Right kidney (tissue), 9 donors: ENCODE measurements at places on chromosomes 12 and 14.

GRCh38 chr12:98738002-98738401, 92.9 kb downstream of the APAF1 start:
- DNase-seq = no peak

- DNase-seq = no peak
Observed at GRCh38 chr12:88325816-88326189, 183.7 kb downstream of the TMTC3 start.

DNA sequence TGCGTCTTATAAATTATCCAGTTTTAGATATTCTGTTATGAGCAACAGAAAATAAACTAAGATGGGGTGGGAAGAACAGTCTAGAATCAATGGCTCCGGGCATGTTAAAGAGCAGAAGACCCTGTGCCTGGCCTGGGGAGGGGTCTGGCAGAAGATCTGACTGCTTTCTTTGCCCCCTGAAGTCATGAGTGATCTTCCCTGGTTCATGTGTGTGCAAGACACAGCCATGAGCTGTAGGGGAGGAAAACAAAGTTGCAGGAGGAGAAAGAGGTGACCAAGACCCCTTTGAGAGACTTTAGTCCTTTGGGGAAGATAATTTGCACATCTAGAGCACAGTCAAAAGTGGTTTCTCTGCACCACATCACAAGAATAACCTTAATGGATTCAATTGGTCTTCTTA, 4.8 kb downstream of the LACRT start:
- no peak for DNase-seq

DNA sequence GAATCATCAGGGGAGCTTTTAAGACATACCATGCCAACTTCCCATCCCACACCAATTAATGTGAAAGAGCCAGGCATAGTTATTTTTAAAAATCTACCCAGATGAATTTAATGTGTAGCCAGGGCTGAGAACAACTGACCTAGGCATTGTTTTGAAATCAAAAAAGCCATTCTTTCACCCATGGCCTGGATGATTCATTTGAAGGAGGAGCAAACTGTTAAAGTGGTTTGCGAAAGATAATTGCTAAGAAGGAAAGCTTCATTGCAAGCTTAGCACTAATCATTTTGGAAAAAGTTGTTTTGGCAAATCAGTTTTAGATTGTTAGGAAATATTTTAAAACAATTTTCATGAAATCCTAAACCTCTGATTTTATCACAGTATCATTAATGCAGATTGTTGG, 2.1 kb upstream of the GTSF1 start:
- no peak for DNase-seq

GRCh38 chr14:92391726-92392125, 68.8 kb downstream of the SLC24A4 start:
- no peak for DNase-seq

GRCh38 chr14:52189325-52189724, 78.2 kb upstream of the PTGDR start:
- no peak for DNase-seq
